ENCODE measurements at places on chromosomes 16 and 17.

- no peak for DNase-seq
Measured at GRCh38 chr16:64973171-64973570, 148.7 kb downstream of the CDH11 start.

DNA sequence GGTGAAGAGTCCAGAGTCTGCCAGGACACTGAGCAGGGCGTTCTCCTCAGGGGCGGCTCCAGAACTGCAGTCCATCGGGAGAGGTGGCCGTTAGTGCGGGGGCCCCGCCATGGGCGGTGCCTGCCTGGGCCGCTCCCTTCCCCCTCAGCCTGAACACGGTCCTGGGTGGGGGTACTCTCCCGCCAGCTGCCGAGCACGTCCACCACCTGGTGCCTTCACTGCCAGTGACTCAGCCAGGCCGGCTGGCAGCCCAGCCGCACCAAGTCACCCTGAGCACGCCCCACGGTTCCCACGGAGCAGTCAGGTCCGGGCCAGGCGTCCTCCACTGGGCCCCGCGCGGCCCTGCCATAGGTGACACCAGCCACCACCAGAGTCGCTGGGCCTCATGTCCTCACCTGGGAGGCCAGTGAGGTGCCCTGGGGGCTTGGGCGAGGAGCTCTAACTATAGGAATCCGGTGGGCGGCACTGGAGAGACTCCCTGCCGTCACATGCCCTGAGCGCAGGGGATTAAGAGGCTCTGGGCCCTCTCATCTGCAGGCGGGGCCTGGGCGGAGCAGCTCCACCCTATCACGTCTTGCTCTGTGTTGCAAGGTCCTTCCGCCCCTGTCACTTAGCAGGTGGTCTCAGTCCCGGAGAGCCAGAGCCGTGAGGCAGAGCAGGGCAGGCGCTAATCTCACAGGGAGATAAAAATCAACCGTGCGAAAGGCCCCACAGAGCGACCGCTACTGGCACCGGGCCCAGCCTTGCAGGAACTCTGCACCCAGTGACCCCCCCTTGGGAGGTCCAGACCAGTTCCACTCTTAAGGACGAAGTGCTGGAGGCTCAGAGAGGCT is 14.3 kb downstream of the PIEZO1 start:
- DNase-seq, result peak; percentile 24

DNA sequence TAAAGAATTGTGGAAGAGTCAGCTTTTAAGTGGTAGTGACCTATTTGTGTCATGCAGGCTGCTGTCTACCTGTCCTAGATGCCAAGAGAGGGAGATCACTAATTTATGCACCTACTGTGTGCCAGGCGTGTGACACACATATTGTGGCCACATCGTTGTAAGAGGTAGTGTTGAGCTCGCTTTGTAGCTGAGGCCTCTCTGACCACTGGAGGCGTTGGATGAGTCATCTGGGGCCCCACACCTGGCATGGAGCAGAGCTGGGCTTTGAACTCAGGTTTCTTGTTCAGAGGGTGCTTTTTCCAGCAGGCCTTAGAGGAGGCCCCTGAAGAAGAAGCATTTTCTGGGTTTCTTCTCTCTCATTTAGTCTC is 52.3 kb upstream of the LGALS9 start:
- peak; percentile 51 for DNase-seq

DNA sequence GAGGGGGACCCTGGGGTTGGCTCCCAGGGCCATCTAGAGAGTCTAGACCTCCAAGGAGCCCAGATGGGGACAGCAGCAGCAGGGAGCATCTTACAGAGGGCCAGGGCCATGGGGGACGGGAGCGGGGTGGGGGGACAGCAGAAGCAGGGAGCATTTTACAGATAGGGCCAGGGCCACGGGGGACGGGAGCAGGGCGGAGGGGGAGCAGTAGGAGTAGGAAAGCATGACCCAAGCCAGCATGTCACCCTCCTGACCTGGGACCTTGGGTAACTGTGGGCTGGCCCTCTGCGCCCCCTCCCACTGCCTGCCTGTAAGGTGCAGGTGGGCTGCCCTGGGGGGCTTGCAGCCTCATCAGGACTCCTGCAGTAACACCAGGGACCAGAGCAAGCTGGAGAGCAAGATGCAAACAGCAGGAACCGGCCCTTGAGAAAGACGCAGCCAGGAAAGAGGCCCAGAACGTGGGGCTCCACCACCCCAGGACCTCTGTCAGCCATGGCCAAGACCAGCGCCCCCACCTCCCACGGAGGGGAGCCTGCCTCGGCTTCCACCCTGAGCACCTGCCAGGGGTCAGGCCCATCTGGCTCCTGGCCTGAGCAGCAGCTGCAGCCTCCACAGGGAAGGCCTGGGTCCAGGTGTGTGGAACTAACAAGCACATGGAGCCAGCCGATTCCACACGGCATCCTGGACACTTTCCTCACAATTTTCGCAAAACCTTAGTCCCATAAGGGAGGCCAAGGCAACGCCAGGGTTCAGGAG is 2.4 kb downstream of the ZNF598 start:
- DNase-seq, result no peak

DNA sequence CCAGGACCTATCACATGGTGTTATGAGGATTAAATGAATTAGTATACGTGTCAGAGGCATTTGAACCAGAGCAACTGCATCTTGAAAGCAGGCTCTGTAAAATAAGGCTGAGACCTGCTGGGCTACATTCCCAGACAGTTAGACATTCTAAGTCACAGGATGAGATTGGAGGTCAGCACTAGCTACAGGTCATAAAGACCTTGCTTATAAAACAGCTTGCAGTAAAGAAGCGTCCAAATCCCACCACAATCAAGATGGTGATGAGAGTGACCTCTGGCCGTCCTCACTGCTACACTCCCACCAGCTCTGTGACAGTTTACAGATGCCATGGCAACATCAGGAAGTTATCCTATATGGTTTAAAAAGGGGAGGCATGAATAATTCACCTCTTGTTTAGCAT is 71.8 kb downstream of the IRF8 start:
- no peak for DNase-seq

GRCh38 chr17:56792267-56792666 is 41.5 kb downstream of the C17orf67 start:
- DNase-seq, result no peak

DNA sequence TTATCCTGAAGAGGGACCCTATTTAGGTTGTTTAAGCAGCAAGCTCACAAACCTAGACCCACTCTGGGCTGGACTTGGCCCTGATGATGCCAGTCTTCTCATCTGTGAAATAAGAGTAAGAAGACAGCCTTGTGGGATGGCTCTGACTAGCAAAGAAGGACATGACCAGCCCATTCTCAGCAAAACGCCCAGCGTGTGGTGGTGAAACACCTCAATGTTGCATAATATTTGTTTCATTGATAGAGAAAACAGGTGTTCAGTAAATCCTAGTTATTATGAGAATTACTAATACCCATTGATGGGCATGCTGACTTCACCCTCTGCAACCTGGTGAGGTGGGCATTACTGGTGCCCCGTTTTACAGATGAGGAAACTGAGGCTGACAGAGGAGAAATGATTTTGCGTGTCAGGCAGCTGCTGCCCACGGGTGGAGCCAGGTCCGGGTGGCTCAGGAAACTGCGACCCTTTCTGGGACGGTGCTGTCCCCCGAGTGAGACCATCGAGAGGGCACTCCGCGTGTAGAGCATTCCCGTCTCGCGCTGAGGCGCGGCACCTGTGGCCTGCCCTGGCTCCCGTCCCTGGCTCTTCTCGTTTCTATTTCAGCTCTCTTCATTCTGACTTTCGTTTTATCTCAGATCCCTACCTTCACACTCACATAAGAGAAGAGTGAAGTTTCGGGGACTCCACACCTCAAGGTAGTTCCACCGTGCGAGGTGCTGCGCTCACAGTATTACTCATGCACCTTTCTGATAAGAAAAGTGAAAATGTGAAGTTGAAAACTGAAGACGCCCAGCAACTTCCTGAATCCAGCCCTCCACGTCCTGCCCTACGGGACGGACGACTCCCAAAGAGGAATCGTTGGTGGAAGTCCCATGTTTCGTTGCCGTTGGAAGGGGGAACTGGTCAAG is 48.5 kb downstream of the IRF8 start:
- no peak for DNase-seq

- peak; percentile 76 for DNase-seq
Measured at GRCh38 chr16:30651124-30652004, 604 bp downstream of the PRR14 start.

- DNase-seq, result no peak
Measured at GRCh38 chr16:24879684-24880083, 33.9 kb downstream of the SLC5A11 start.

GRCh38 chr17:28597606-28598383 is 1.0 kb downstream of the SPAG5 start:
- DNase-seq, result no peak

GRCh38 chr17:29018788-29019474 is 13.1 kb upstream of the SEZ6 start:
- DNase-seq, result no peak

- DNase-seq, result no peak
Measured at GRCh38 chr17:78496311-78496710, 80.9 kb downstream of the DNAH17 start.

- DNase-seq, result no peak
Measured at GRCh38 chr17:60094754-60095153, 16.0 kb upstream of the HEATR6 start.

DNA sequence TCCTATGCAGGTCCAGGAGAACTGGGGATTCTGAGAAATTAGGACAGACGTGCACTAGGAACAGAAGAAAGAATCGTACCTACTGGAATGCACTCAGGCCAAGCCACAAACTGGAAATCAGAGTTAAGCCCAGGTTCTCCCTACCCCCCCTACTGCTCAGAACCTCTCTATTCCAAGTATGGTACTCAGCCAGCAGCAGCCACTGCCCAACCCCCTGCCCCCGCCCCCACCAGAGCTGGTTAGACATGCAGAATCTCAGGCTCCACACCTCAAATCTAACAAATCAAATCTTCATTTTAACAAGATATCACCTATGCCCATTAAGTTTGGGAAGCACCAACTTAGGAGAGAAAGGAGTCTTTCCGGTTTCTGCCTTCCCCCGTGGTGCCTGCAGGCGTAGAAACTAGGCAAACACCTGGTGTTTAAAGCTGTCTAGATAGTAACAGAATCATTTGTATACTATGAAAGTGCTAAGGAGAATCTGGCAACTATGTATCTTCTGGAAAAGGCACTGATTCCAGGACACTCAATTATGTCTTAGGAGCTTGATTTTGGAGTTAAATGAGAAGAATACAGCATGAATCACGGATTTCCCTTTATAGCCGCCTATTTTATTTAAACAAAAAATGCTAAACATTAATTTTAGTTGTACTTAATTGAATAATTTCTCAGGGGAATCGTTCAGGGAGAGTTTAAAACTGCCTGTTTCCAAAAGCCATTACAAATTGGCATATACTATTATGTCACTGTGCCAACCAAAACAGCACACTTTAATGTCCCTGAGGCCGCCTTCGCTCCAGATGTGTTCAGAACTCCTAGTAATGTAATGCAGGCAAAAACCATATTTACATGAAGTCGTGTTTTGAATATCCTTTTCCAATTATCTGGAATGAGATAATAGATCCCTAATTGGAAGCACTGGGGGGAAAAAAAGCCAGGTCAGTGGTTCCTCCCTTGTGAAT is 166.5 kb downstream of the STX8 start:
- DNase-seq, result no peak

GRCh38 chr16:50037662-50038220 is 12.7 kb downstream of the CNEP1R1 start:
- DNase-seq, result no peak

DNA sequence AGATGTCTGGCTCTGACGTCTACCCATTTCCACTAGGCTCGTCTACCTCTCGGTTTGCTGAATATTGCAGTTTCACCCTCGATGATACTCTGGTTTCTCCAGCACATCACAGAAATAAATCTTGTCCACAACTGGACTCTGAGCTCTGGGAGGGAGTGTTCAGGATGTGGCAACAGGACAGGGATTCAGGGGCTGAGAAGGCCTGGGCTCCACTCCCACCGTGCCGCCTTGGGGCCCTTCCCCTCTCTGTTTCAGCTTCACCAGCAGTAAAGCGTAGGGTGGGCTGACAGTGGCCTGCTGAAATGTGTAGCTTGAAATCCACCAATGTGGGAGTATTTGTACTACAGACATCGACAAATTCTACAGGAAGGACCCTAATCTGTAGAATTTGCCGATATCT is 20.0 kb downstream of the TEKT1 start:
- no peak for DNase-seq

DNA sequence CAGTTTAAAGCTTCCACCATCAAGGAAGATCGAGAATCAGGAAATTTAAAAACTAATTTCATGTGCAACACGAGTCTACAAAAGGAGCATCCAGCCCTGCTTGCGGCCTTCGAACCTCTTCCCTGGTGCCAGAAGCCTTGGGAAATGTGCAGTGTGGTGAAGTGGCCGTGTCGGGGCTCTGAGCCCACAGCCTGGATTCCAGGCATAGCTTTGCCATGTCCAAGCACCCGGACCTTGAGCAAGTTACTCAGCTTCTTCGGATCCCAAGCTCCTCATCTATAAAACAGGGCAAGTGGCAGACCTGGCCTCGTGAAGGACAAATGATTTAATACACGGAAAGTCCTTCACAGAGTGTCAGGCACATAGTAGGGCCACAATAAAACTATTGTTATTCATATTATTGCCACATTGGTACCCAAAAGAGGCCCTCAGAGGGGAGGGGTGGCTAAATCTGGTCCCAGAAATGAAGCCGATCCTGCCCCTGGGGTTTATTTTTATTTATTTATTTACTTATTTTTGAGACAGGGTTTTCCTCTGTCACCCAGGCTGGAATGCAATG is 34.8 kb downstream of the COTL1 start:
- peak; percentile 66 for DNase-seq

GRCh38 chr17:40329839-40330794 is 21.1 kb downstream of the RARA start:
- no peak for DNase-seq

GRCh38 chr17:76147211-76148014 is 6.4 kb upstream of the FOXJ1 start:
- DNase-seq, result peak; percentile 61

- no peak for DNase-seq
Measured at GRCh38 chr17:82786427-82786826, 34.6 kb downstream of the TBCD start.

DNA sequence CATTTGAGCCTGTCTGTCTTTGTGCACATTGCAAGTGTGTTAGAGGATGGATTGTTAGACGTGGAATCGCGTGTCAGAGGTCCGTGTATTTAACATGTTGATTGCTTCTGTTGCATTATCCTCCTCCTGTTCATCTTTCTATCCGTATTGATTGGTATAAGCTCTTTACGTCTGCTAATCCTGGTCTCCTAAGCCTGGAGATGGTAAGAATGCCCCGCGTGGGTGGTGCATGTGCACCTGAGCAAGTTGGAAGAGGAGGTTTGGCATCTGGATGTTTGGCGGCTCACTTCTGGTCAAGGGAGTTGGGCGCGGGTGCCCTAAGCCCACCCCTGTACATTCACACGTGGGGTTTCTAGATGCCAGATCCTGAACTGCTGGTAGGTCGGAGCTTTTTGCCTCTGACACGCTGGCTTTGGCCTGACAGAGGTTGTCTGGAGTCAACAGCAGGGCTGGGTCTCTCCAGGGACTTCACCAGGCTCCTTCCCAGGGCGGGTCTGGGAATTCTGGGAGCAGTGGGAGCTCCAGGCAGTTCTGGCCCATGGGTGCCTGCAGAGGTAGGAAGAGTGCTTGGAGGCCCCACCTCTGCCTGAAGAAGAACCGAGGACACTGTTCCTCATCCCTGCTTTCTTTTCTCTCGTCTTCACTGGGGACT is 107.3 kb downstream of the OR1D5 start:
- no peak for DNase-seq

- DNase-seq, result no peak
Measured at GRCh38 chr17:36136439-36136838, 32.8 kb downstream of the CCL4 start.

Measured in ELR (cell line).